ENCODE measurements at places on chromosomes 4 and X.

DNA sequence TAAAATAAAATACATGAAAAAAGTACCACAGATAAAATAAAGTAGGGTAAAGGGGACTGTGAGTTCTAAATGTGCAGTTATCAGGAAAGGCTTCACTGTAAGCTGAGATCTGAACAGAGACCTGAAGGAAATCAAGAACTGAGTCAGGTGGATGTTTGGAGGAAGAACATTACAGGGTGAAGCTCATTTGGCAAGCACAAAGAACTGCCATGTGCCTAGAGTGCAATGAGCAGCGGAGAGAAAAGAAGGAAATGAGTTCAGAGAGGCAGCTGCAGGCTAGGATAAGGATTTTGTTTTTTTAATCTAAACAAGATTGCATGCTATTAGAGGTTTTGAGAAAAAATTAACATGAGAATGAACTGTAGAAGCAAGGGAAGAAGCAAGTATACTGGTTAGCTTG lies 373.1 kb downstream of the STPG2 start:
- no peak for DNase-seq

- no peak for DNase-seq
Measured at GRCh38 chr4:52311464-52312125, 260.5 kb downstream of the SPATA18 start.

DNA sequence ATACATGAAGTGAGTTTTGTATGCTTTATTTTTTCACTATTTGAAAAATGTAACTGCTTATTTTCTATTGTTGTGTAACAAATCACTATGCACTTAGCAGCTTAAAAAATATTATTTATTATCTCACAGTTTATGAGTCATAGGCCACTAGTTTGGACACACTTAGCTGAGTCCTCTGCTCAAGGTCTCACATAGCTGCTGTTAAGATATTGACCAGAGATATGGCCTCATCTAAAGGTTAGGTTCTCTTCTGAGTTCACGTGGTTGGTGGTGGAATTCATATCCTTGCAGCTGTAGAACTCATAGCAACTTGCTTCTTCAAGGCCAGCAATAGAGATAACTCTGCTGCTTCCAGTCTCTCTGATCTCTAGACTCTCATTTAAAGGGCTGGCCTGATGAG lies 534.4 kb downstream of the SPRY1 start:
- no peak for DNase-seq

- DNase-seq, result no peak
Measured at GRCh38 chrX:43971966-43972961, 926 bp downstream of the NDP start.

GRCh38 chr4:143921181-143921580 lies 15.8 kb upstream of the GYPE start:
- no peak for DNase-seq

DNA sequence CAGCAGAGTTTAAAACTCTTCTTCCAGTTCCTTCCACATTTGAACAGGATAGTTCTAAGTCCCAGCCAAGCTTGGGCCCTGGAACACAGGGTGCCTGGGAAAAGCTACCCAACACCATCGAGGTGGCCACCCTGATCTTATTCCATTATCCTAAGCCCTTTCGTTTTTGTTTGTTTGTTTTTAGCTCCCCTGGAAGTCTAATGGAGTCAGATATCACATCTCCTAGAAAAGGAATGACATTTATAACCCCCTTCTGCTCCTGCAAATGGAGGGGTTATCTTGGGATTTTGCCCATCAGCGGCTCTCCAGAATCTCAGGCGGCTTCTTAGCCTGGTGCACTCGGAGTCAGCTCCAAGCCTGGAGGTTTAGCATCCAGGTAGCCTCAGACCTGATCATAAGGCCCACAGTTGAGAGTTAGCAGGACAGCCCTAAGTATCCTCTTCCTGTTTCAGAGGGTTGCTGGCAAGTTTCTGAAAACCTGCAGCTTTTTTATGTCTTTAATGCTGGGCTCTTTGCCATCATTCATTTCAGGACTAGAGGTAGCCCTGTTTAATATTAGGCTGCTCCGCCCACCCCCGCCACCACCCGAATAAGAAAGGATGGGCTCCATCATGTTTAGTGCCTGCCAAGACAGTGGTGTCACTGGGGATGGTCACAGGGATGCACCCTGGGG lies 230.0 kb upstream of the LNX1 start:
- no peak for DNase-seq

DNA sequence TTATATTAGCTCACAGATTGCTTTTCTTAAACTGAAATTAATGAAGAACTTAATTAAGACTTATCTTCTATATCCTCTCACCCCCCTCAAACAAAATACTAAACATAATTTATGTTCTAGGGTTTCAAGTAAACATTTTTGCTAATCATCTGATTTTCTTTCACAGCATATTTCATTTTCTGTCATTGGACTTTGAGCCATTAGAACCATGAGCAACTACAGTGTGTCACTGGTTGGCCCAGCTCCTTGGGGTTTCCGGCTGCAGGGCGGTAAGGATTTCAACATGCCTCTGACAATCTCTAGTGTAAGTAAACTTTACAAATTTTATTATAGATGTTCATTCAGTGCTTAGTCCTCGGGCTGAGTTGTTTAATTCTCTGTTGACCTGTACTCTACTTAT lies 3.3 kb downstream of the PDLIM5 start:
- no peak for DNase-seq

DNA sequence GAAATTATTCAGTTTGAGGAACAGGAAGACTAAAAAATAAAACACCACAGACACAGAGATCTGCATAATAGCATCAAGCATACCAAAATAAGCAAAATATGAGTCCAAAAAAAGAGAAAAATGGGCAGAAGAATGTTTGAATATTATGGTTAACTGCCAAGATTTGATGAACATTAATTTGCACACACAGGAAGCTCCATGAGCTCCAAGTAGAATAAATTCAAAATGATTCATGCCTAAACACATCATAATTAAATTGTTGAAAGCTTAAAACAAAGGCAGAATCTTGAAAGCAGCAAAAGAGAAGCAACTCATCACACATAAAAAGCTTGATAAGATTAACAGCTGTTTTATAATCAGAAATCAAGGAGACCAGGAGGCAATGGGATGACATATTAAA lies 156.6 kb upstream of the ARSJ start:
- no peak for DNase-seq

GRCh38 chr4:109148577-109149075 lies 153.8 kb downstream of the COL25A1 start:
- DNase-seq, result no peak

DNA sequence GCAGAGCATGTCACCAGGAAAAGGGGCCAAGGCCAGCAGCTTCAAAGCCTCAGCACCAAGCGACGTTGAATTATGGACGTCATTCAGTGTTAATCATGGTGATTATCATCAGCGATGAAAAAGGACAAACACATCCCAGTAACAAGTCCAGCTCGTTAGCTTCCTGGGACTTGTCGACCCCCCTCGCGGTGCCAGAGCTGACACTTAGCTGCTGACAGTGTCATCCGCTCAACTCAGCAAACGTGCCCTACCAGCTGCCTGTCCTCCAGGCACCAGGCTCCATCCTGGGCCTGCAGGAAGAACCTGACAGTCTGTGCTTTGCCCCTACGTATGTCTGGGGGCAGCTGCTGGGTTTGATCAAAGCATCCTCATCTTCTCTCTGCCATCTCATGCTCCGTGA lies 137.0 kb upstream of the PSAPL1 start:
- no peak for DNase-seq

GRCh38 chrX:112863850-112864249 lies 23.2 kb upstream of the AMOT start:
- DNase-seq, result no peak

GRCh38 chrX:24387724-24388123 lies 27.3 kb downstream of the SUPT20HL1 start:
- DNase-seq, result no peak

DNA sequence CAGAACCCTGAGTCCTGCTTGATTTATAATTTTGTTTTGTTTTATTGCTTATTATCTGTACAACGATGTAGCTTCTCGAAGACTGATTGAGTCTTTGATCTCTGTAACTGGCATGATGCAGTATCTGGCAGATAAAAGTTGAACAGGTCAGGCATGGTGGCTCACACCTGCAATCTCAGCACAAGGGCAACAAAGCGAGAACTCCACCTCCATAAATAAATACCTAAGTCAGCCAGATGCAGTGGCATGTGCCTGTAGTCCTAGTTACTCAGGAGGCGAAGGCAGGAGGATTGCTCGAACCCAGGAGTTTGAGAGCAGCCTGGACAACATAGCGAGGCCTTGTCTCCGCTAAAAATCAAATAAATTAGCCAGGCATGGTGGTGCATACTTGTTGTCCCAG lies 15.7 kb upstream of the WDR19 start:
- no peak for DNase-seq

DNA sequence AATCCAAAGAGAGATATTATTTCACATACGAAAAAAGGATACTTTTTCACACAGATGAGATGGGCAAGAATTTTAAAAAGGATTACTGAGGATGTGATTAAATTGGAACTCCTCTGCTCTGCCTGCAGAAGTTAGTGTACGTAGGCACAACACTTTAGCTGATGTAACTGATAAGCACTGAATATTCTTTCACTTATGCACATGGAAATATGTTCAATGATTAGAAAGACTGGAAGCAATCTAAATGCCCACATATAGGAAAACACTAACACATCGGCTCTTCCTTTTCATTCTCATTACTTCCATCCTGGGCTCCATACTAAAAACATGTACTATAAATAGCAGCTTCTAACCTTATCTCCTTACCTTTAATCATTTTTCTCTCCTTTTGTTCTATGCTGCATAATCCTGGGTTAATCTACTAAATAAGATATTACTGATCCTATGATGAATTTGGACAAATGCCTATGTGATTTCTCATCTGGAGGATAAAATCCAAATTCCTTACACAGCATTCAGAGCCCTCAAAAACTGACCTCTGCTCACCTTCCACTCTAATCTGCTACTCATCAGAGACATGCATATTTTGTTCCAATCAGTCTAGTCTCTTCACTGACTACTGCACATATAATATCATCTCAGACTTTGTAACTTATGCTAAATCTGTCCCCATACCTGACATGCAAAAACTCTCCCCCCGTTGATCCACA lies 197.8 kb downstream of the PDGFC start:
- DNase-seq, result no peak

GRCh38 chrX:148214786-148215185 lies 233.6 kb downstream of the FMR1NB start:
- no peak for DNase-seq

DNA sequence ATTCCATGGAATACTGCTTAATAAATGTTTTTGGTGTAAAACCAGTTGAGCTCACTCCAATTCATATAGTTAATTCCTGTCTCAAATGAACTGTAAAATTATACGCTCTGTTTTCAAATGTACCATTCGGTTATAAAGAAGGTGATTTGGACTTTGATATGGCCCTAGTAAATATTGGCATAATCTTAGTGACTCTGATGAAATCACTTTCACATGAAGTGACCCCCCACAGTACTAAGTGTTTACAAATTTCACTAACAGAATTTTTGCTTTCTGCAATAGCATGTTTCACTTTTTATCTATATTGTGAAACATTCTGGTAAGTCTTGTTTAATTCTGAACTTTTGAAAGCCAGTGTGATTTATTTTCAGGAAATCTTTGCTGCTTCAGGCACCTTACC lies 10.9 kb downstream of the GC start:
- DNase-seq, result no peak
